ENCODE measurements at places on chromosomes 16 and 17. TPM values are rescaled to one million over a fixed set of nuclear protein-coding genes. Genes with fewer than 3 reads are reported as not detected.

The CPHXL2 gene
- not detected for total RNA-seq

The NXN gene
- 67.8 TPM for total RNA-seq

The NPIPA8 gene
- total RNA-seq = 3.5 TPM

The FBXO39 gene
- not detected for total RNA-seq

The TGFB1I1 gene
- 57.7 TPM for total RNA-seq

The ITGAD gene
- total RNA-seq = not detected

The NRN1L gene
- not detected for total RNA-seq

The CLEC3A gene
- not detected for total RNA-seq

The ARHGAP44 gene
- total RNA-seq = 3.4 TPM

The GUCY2D gene
- total RNA-seq = not detected

The PIRT gene
- 0.82 TPM for total RNA-seq

The NPW gene
- 0.82 TPM for total RNA-seq

The CHST4 gene
- 0.21 TPM for total RNA-seq

The DPEP2NB gene
- total RNA-seq = not detected

The ITGB3 gene
- total RNA-seq = 16.8 TPM

The YBX2 gene
- 0.51 TPM for total RNA-seq

The KRTAP4-6 gene
- total RNA-seq = not detected

The TIMP2 gene
- total RNA-seq = 93.3 TPM

The MC1R gene
- total RNA-seq = 1.6 TPM

The ENPP7 gene
- not detected for total RNA-seq

The HOXB2 gene
- total RNA-seq = 4.1 TPM

The GJD3 gene
- 0.82 TPM for total RNA-seq

The SOST gene
- total RNA-seq = not detected

The SLC4A1 gene
- 27.7 TPM for total RNA-seq

The PPP1R1B gene
- total RNA-seq = 7.1 TPM

The CACNG4 gene
- total RNA-seq = 1.6 TPM

The SNX20 gene
- 0.41 TPM for total RNA-seq

The PLLP gene
- 1.9 TPM for total RNA-seq

The LGALS9 gene
- 7.3 TPM for total RNA-seq

The ACSM2B gene
- total RNA-seq = not detected
